ENCODE measurements at places on chromosomes 16 and 17.
A peak's percentile ranks its signal among the peaks of the same experiment; 100 is the strongest.

GRCh38 chr16:54212893-54213292, 73.7 kb downstream of the IRX3 start:
- no peak for DNase-seq

GRCh38 chr17:27756467-27757371, 43.6 kb downstream of the NOS2 start:
- DNase-seq = no peak

DNA sequence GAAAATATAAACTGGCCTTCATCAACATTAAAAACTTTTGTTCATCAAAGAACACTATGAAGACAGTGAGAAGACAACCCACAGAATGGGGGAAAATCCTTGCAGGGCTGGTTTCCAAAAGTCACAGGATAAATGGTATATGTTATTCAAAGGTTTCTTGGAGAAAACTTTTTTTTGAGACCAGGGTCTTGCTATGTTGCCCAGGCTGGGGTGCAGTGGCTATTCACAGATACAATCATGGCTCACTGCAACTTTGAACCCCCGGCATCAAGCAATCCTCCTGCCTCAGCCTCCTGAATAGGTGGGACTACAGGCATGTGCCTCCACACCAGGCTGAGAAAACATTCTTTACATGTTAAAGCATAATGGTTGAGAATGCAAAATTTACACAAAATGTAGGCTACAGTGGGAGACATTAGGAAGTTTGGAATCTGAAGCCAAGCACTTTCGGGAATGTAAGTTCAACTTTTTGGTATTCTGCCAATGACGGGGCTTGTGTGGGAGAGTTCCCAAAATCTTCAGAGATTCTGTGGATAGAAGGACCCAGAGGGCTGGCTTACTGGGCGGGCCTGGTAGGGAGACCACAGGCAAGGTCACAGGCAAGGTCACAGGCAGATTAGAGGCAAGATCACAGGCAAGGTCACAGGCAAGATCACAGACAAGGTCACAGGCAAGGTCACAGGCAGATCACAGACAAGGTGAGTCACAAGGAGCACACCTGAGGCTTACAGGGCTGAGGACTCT, 24.2 kb upstream of the ATP2A3 start:
- peak; percentile 31 for DNase-seq

GRCh38 chr16:86669937-86670749, 91.8 kb downstream of the FOXL1 start:
- no peak for DNase-seq

DNA sequence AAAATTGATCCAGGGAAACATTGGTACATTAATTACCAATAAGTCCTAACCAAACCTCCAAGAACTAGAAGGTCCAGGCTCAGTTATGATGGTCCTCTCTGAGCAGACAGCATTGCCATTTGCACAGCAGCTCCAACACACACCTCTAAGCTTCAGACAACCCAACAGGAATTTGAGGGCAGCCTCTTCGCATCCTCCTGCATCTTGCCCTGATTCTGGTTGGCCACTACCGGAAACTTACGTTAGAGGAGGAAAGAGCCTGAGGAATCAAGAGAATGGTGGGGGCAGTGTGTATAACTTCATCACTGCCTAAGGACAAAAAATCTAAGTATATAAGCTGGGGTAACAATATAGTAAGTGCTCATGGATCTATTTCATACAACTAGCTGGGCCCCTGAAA, 15.7 kb downstream of the FAM117A start:
- DNase-seq = no peak

DNA sequence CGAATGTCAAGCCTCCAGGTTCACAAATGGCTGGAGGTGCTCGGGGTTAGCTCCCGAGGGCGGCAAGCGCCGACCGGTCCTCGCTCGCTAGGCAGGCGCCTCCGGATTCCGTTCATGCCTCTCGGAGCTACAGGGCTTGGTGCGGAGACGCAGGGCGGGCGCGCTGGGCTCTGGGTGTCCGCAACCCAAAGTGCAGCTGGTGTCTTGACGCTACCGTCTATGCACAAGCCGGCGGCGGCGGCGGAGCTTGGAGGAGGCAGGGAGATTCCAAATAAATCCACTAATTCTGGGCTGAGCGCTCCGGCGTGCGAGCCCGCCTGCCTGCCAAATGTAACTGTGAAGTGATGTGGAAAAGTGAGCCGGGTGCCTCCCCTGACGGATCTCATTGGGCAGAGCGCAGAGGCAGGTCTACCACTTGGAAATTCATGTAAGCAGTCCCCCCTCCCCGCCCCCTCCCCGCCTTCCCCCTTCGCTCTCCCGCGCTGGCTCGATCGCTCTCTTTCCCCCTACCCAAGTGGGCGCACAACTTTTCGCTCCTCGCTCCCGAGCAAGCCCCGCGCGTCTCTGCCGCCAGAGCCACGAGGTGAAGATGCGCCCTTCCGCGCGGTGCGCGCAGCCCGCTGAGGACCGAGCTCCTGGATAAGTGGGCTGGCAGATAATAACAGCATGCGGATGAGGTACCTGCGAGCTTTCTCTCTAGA, at the start of gene CDH8:
Gene CDH8 (minus strand): TSS at position 338 of the 701 bp plus-strand sequence. CDS start 15,035 bp downstream, outside the sequence.
- no peak for DNase-seq

- DNase-seq = no peak
Observed at GRCh38 chr17:73316919-73317505, 5.2 kb upstream of the CDC42EP4 start.

DNA sequence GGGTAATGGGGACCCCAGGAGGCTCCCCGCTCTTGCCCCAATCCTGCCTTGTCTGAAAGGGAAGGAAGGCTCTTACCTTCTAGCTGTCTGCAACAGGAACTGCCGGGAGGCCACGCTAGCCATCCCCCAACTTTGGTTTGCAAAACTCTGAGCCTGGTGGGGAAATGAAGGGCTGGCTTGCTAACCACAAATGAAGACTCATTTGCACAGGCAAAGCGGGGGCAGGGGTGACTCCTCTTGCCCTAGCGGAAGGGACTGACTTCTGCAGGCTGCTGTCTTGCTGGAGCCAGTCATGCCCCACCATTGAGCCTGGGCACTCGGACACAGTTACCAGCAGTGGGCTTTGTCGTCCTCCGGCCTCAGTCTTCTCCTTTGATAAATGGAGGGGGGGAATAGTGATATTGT, 52.6 kb downstream of the PLCG2 start:
- no peak for DNase-seq

- DNase-seq = no peak
Observed at GRCh38 chr16:685967-686366, 1.8 kb upstream of the JMJD8 start.

- no peak for DNase-seq
Observed at GRCh38 chr17:35795007-35795870, at the start of gene MMP28. TSS of gene MMP28 (minus strand) at chr17:35795641. CDS start at chr17:35795377, 264 bp downstream.

DNA sequence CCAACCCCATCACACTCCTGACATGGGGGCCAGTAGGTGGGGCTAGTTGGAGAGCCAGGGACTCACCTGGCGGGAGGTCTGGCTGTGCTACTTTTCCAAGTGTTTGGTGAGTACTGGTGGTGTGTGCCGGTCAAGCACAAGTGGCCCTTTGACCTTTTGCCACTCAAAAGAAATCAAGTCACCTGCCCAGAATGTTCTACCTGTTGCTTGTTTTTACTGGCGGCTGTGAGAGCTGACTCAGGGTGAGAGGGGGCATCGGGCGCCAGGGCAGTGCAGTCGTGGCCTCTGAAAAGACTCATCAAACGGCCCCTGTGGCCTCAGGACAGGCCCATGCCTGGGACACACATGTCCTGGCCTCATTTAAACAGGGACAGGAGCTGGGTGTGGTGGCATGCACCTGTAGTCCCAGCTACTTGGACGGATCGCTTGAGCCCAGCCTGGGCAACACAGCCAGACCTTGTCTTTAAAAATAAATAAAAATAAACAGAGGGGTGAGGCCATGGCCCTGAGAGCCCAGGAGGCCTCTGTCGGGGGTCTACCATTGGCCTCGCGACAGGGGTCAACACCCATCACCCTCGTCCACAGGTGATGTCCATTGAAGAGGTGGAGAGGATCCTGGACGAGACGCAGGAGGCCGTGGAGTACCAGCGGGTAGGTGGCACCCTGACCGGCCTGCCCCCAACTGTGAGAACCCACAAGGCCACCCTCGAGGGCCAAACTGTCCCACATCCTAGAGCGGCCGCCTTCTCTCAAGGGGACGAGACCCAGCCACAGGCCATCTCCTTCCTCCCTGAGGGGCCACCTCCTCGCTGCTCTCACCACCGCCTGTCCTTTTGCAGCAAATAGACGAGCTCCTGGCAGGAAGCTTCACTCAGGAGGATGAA, 5.0 kb downstream of the CHMP6 start:
- DNase-seq = no peak

DNA sequence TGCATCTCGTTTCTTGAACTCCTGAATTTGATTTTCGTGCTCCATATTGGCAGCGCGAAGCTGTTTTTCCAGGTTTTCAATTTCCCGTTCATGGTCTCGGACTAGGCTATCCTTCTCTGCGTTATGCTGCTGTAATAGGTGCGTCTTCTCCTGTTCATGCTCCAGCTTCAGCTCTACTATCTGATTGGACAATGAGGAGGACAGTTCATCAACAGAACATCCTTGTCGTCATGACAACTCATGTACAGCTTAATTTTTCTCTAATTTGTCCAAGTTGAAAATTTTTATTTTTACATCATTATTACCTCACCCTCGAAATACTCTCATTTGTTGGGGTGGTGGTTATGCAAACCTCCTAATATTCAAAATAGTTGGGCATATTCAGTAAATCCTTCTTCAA, 289.8 kb downstream of the CEP112 start:
- no peak for DNase-seq

DNA sequence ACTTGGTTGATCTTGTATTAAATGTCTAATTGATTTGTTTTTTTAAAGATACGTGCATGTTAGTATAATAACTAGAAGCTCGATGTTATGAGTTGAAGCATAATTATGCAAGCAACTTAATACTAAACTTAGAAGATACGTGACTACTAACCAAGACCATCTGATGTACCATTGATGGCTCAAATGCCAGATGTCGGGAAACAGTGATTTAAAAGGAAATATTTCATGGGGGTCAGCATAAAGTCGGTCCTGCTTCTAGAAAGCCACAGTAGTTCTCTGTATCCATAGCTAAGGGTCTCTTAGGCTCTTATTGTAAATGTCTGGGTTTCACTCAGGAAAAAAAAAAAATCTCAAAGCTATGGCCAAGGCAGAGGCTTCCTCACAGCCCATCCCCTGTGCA, 61.2 kb upstream of the RBFOX1 start:
- DNase-seq = peak; percentile 17

GRCh38 chr16:48330189-48330840, 54.9 kb downstream of the SIAH1 start:
- DNase-seq = no peak

DNA sequence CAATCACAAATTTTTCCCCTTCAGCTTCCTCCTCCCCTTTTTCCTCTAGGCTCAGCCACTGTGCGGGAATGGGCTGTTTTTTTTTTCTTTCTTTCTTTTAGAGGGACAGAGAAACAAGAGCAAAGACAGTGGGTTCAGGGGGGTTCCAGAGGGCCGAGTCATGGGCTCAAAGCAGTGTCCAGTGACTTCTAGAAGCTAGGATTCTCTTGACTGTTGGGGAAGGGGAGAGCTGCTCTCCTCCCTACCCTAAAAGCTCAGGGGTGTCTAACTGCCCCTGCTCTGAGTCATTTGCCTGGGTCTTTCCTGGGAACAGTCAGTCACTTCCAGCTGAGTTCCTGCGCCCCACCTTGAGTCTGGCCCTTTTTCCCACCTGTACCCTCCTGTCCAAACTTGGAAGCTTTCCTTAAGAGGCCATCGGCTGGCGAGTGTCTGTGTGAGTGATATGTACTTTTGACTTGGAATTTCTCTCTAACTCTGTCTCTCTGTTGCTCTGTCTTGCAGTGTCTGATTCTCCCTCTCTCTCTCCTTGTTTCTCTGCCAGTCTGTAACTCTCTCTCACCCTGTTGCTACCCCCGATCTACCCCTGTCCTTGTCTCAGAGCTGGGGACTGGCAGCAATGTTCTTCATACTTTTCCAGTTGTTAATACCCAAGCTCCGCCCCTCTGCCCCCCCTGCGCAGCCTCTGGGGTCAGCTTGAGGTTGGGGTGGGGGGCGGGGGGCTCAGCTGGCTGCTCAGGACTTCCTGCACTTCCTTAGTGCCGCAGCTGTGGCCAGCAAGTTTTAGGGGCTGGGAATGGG, 2.4 kb downstream of the THRA start:
- no peak for DNase-seq

DNA sequence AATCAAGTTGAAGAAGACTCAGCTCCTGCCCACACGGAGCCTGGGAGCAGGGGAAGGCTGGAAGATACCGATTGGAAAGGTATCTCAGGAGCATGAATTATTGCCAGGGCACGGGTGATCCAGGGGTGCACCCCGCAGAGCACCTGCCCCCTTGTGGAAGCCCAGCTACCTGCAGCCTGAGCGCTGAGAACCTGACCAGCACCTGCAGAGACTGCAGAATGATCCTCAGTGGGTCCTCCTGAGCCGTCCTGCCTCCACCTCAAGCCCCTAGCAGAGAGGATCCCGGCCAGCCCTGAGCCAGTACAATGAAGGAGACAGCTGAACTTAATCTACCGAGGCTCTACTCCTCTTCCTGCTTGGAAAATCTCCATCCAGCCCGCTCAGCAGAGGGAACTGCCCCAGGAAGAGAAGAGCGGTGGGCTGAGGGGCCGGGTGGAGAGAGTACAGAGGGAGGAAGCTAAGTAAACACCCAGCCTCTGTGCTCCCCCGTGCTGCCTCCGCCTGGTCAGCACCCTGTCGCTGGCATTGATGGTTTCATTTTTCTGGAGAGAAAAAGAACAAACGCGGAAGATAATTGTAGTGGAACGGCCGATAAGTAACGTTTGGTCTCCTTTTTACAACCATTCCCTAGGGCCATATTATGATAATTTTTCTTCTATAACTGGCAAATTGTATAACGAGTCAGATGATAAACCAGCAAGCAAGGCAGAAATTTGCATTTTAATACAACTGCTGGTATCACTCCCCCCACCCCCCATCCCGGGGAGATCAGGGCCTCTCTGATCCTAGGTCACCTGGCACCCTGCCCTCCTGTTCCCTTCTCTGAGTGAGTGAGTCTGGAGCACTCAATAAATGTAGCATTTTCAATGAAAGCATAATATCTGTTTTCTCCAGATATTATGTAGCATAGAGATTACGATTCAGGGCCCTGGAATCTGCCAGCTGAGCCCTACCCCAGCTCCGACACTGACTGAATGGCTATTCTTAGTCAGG, 204.5 kb upstream of the RPL38 start:
- no peak for DNase-seq

DNA sequence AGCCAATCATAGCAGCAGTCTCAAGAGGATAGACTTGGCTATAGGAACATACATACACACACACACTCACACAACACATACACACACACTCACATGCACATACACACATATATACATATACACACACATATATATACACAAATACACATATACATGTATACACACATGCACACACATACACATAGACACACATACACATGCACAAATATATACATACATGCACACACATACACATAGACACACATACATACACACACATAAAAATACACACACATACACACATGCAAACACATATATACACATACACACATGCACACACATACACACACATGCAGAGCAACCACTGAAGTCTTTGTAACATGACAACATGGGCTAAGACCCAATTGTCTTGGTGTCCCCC, 19.7 kb downstream of the CBLN1 start:
- DNase-seq = no peak
